SK-N-SH (cell line): ENCODE measurements at places on chromosomes 1 and 21. TPM values are rescaled to one million over a fixed set of nuclear protein-coding genes. Genes with fewer than 3 reads are reported as not detected.

Gene ASPM
- polyA plus RNA-seq, result 3.0 and 3.3 TPM in 2 replicates

GRCh38 chr1:217363319-217363718 is 267.6 kb downstream of the GPATCH2 start:
- H3K36me3 ChIP-seq, result no peaks in the 10 kb centered on the region
- H3K27me3 ChIP-seq, result no peaks in the 10 kb centered on the region
- no peak overlapping the region for H3K27ac ChIP-seq
- no peaks in the 10 kb centered on the region for H3K4me1 ChIP-seq

DNA sequence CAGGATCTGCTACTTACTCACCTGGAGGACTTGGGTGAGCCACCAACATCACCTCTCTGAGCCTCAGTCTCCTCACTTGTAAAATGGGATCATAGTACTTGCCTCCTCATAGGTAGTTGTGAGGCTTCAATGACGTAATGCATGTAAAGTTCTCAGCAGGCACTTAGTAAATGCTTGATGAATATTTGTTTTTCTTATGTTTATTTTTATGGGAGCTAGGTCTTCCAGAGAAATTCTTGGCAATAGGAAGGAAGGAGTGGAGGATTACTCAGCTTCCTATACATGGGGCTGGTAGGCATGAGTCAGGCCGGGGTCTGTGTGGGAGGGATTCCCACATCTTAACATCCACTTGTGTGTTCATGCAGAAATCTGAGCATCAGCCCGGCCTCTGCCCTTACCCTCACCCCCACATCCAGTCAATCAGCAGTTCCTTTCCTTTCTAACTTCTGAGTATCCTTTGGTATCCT is 95.4 kb upstream of the USP24 start:
- H3K4me1 ChIP-seq, result peaks cover 29% of the 10 kb centered on the region
- H3K27me3 ChIP-seq, result no peaks in the 10 kb centered on the region
- H3K27ac ChIP-seq, result peak overlapping the region; percentile 68
- H3K4me3 ChIP-seq, result no peak overlapping the region

Gene LAPTM5
- 1.0 and 1.1 TPM in 2 replicates for polyA plus RNA-seq

DNA sequence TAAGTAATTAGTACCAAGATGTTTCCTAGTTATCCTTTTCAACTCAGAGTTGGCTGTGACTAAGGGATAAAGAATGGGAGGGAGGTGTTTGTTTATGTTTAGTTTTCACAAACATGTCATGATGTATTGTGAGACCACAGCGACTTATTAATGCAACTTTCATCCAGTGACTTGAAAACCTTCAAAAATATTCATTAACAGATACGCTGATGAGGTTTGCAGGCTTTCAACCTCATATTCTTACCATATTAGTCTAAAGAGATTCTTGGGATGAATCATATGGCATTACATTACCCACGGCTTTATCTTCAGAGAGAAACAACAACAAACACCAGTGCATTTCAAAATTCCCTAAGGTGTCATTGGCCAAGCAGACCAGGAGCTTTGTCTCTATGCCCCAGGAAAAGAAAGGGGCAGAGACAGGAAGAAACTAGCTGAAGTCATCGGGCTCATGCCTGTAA is 36.4 kb downstream of the PALMD start:
- H3K4me1 ChIP-seq, result peaks cover 13% of the 10 kb centered on the region
- no peaks in the 10 kb centered on the region for H3K27me3 ChIP-seq
- H3K27ac ChIP-seq, result no peak overlapping the region
- H3K36me3 ChIP-seq, result no peaks in the 10 kb centered on the region
- no peak for DNase-seq
- no peak overlapping the region for H3K4me3 ChIP-seq

Gene HSPA13
- 10.5 and 15.3 TPM in 2 replicates for polyA plus RNA-seq

Gene PROK1
- polyA plus RNA-seq, result not detected in 2 replicates

DNA sequence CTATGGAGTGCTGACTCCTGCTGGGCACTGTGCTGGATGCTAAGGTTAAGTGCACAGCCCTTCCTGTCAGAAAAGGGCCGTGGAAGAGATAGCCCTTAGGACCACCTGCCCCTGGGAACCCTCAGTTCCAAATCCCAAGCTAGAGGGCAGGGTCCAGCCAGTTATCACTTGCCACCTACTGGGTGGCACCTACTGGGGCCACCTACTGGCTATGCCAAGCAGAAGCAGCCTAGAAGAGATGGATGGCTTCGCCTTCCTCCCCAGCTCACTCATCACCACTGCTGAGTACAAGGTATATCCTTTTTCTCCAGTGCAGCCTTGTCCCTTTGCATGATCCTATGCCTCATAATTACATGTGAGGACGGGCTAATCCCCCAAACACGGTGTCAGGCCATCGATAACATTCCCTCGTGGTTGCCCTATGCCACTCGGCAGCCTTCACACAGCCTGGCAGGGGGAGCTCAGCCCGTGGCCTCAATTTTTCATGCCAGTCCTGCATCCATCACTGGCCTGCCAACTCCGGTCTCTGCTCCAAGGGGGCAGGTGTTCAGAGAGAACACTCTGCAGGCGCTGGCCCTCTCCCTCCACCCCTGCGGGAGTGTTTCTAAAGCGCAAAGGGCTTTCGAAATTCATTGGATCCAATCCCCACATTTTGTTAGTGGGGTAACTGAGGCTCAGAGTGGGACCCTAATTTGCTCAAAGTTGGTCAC is 49.0 kb downstream of the SYT2 start:
- no peaks in the 10 kb centered on the region for H3K36me3 ChIP-seq
- no peaks in the 10 kb centered on the region; the same call in none of the 2 replicates for H3K27me3 ChIP-seq
- no peak overlapping the region for H3K4me3 ChIP-seq
- H3K4me1 ChIP-seq, result peaks cover 9% of the 10 kb centered on the region; the same call in 1 of the 2 replicates
- no peak for DNase-seq

- no peak overlapping the region for H3K4me3 ChIP-seq
- DNase-seq, result no peak
- no peaks in the 10 kb centered on the region for H3K36me3 ChIP-seq
- H3K27me3 ChIP-seq, result no peaks in the 10 kb centered on the region
These were observed 121.8 kb upstream of the KCNK1 start for GRCh38 chr1:233491953-233492620.

Gene RAD54L
- 11.5 and 13.4 TPM in 2 replicates for polyA plus RNA-seq

- H3K27me3 ChIP-seq, result no peaks in the 10 kb centered on the region
- H3K27ac ChIP-seq, result no peak overlapping the region
- peaks cover 5% of the 10 kb centered on the region; the same call in 1 of the 2 replicates for H3K4me1 ChIP-seq
- DNase-seq, result peak; percentile 54
These were observed 210.3 kb downstream of the SLC35F3 start for GRCh38 chr1:234114648-234115307.
